Activated CD4-positive, alpha-beta T cell treated with anti-CD3 and anti-CD28 coated beads, Interleukin-2, amount 50 U/mL, for 16 hours (primary cell): ENCODE measurements at places on chromosomes 16 and 17.

DNA sequence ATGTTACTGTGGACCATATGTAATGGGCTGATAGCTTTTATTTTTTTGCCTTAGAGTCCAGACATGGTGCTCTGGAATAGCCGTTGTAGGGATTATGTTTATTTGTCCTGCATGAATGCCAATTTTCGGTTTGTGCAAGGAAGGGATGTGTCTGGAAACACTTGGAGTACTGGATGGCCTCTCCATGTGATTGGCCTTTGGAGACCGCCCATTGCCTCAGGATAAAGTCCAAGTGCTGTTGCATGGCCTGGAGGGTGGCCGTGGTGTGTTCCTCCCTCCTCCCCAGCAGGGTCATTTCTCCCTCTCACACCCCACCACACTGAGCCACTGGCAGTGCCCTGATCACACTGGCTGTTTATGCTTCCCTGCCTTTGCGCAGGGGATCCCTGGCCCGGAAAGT, 93.9 kb downstream of the MSI2 start:
- no peak for DNase-seq

DNA sequence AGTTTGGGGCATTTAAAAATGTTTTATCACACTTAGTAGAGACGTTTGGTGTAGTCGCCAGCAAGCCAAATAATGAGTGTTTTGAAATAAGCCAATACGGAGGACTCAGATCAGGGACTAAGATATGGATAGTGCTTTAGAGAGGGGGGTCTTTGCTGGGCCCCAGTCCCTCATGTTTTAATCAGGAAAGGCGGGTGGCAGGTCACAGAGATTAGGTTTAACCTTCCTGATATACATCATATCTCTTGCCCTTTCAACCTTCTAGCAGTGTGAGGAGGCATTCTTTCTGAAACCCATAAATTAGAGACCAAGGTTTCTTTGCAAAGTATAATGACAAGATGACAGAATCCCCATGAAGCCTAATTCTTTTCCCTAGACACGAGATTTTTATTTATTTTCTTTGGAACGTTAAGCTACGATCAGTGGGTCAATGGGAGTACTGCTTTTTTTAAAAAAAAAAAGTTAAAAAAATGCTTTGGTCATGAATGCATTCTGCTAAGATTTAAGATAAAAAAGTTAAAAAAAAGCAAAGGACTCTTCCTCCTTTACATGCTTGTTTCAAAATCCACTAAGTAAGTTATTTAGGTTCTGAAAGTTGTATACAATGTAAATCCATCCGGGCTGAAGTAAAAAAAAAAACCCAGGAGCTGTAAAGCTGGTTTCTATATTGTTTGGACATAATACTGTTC, 572.1 kb upstream of the SALL1 start:
- DNase-seq: no peak

DNA sequence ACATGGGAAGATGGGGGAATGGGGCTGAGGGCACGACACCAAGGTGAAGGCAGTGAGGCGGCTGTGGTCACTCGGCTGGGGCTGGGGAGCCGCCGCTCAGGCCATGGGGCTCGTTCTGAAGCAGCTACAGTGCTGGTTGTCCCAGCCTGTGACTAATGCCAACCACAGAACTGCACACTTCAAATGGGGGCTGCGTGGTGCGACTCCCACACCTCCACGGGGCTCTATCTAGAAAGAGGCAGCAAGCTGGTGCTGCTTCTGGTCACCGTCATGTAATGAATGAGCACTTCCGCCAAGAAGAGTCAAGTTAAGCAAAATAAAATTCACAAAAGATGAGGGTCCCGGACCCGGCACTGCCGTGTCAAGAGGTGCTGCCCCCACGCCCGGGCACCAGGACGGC, 20.0 kb downstream of the GALNS start:
- DNase-seq: no peak

- DNase-seq: no peak
Measured at GRCh38 chr17:83068641-83069570, 10.5 kb upstream of the METRNL start.

DNA sequence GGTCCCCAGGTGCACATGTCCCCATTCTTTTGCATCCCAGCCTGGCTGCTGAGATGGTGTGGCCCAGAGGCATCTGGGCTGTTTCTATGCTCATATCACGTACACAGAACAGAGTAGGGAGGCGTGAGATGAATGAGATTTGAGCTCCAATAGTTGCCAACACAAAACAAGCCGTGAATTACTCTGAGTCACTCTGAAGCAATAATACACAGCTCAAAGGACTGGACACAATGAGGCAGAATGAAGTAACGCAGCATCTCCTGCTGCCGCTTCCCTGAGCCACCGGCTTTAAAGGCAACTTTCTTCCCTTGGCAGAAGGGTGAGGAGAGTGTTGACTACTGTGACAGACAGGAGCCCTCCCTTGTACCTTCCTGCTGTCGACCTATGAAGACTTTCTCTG, 33.9 kb upstream of the CLEC18B start:
- no peak for DNase-seq

GRCh38 chr16:17068524-17068923, 402.2 kb downstream of the XYLT1 start:
- no peak for DNase-seq

- peak; percentile 78 for DNase-seq
Measured at GRCh38 chr16:11379420-11379819, 34.2 kb downstream of the RMI2 start.

GRCh38 chr17:8143581-8144400, 8.4 kb downstream of the PER1 start:
- DNase-seq: no peak

GRCh38 chr16:27819356-27819755, 244.2 kb downstream of the GSG1L start:
- DNase-seq: no peak

- DNase-seq: peak; percentile 91
Measured at GRCh38 chr16:3027983-3028715, 4.3 kb downstream of the THOC6 start.

DNA sequence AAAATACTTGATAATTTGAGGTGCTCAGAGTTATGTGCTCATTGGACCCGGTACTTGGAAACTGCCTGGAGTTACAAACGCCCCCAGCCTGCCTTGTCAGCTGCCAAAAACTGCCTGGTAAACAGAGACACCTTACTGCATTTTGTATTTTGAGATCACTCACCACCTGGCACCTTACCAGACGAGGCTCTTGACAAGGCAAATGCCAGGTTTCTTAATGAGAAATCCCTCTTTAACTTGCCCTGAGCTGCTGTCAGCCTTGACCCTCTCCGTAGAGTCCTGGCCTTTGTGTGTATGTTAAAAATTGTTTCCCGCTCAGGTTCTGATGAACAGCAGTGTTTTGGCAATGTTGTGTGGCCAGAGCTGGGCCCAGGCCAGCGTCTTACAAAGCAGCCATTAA, 28.8 kb downstream of the SYT17 start:
- no peak for DNase-seq

- DNase-seq: peak; percentile 10
Measured at GRCh38 chr17:63151941-63152523, 186.0 kb downstream of the TANC2 start.

- no peak for DNase-seq
Measured at GRCh38 chr16:51968749-51969148, 578.2 kb downstream of the TOX3 start.

DNA sequence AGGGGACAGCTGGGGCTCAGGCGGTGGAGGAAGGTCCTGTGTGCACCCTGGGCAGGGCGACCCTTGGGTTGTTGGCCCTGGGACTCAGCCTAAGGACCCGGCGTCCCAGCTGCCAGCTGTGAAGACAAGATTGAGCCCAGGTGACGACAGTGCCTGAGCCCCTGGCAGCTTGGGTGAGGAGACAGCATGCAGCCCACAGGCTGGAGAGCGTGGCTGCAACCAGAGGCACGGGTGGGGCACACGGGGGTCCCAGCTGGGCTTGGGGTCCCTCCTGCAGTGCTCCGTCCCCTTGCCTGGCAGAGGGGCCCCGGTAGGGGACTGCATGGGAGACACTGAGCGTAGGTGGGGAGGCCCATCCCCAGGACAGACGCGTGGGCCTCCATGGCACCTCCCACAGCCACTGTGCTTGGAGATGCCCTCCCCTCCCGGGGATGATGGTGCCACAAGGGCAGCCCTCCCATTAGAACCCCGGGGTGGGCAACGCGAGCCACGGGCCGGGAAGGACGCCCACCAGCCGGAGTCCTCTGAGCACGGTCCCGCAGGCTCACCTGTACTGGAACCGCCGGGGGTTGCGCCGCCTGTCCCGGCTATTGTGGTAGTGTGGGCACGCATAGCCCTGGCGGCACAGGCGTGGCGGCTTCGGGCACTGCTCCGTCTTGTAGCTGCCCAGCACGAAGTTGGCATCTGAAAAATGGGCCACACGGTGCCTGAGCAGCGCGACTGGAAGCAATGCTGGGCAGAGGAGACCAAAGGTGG, 15.5 kb downstream of the UNKL start:
- no peak for DNase-seq

DNA sequence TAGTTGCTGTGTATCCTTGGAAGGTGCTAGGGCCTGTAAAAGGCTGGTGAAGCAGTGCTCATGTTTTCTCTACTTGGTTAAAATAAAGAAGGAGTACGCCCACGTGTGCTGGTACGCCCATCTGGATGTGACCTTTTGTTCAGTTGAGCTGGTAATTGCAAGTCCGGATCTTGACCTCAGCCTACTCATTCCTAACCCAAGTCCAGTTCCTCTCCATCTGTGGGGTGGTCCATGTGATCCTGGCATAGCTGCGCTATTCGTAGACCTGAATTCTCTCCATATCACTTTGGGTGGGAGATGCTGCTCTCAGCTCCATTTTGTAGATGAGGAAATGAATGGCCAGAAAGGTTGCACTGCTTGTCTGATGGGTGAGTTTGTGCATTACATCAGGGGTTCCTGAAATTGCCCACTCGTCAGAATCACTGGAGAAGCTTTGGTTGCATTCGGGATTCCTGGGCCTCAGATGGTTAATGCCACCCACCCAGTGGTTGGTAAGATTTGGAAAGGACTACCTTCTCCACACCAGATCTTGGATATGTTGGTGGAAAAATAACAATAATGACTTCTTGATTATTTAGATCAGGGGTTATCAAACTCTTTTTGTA, 328.8 kb downstream of the CPPED1 start:
- no peak for DNase-seq

DNA sequence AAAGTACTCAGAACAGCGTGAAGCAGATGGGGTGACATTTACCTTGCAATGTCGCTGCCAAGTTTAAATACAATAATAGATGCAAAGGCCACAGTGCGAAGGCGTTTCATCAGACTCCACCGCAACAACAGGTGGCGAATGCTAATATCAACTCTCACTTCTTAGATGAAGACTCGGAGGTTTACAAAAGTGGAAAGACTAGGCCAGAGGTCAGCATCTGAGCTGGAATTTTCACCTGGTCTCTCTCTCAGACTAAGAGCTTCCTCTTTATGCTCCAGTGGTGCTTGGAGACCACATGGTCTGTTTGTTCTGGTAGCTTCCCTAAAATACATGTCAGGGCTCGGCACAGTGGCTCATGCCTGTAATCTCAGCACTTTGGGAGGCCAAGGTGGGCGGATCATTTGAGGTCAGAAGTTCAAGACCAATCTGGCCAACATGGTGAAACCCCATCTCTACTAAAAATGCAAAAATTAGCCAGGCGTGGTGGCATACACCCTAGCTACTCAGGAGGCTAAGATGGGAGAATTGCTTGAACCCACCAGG, 169.1 kb downstream of the XYLT1 start:
- no peak for DNase-seq

- DNase-seq: no peak
Measured at GRCh38 chr17:17567631-17568030, 23.9 kb downstream of the PEMT start.

DNA sequence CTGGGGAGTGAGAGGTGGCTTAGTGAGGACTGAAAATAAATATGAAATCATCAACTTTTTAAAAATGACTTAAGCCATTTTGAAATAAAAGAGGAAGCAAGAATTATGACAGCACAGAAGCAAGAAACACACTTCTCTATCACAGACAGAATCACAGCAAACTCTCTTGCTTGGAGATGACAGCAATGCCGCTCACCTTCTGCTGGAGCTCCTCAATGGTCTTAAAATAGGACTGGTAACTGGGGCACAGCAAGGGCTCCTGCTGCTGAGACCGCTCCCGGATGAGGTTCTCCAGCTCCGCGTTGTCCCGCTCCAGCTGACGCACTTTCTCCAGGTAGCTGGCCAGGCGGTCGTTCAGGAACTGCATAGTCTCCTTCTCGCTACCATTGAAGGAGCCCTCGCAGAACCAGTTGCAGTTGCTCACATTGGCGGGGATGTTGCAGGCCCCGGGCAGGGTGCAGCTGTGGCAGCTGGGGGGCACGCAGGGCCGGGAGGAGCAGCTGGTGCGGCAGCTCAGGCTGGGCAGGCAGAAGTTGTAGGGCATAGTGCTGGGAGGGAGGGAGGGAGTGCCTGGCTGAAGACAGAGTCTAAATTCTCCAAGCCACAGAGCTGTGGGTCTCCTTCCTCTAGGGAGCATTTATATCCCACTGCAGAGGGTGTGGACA, at the start of gene KRT31:
KRT31 (minus strand) TSS at position 613 of the 665 bp plus-strand sequence; CDS start at position 544, 69 bp downstream.
- no peak for DNase-seq

GRCh38 chr16:84044118-84044488, 1.5 kb upstream of the SLC38A8 start:
- no peak for DNase-seq

GRCh38 chr17:68684949-68685357, 83.8 kb upstream of the FAM20A start:
- no peak for DNase-seq

GRCh38 chr16:64182985-64183384, 938.9 kb downstream of the CDH11 start:
- no peak for DNase-seq

GRCh38 chr16:61146429-61146828, 889.8 kb downstream of the CDH8 start:
- DNase-seq: no peak

GRCh38 chr17:7744416-7744815, 26.9 kb downstream of the DNAH2 start:
- no peak for DNase-seq

GRCh38 chr16:3400446-3400778, 392 bp downstream of the ZSCAN32 start:
- DNase-seq: no peak

GRCh38 chr17:50344731-50345365, 1.1 kb upstream of the XYLT2 start:
- no peak for DNase-seq

- no peak for DNase-seq
Measured at GRCh38 chr17:49386373-49386772, 24.3 kb upstream of the ZNF652 start.

GRCh38 chr17:58538811-58539409, 24.5 kb upstream of the MTMR4 start:
- DNase-seq: no peak

DNA sequence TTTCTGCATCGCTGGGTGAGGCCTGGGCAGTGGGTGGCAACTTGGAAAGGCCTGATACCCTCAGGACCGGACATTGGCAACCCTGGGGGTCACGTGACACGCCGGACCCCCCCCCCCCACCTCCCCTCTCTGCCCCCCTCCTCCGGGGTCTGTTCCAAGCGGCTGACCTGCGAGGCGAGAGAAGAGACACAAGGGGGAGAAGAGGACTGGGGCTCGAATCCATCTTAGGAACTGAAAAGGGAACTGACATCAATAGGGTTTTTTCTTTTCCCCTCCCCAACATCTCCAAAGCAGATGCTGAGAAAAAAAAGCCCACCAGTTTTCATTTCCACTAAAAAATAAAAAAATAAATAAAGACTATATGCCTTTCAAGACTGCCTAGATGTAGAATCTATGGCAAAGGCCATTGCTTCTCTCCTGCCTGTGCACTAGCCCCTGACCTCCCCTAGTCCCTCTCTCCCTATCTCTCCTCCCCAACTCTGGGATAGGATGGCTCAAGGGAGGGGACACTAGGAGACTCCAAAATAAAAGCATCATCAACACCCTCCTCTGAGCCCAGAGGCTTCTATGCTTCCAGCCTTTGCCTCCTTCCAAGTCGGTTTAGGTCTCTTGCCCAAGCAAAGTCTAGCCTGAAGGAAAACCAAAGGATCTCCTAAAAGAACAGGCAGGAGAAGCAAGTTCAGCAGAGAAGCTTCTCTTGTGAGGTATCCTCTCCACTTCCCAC, 7.7 kb upstream of the HOXB2 start:
- no peak for DNase-seq
